ENCODE measurements at places on chromosomes 12 and 14.

DNA sequence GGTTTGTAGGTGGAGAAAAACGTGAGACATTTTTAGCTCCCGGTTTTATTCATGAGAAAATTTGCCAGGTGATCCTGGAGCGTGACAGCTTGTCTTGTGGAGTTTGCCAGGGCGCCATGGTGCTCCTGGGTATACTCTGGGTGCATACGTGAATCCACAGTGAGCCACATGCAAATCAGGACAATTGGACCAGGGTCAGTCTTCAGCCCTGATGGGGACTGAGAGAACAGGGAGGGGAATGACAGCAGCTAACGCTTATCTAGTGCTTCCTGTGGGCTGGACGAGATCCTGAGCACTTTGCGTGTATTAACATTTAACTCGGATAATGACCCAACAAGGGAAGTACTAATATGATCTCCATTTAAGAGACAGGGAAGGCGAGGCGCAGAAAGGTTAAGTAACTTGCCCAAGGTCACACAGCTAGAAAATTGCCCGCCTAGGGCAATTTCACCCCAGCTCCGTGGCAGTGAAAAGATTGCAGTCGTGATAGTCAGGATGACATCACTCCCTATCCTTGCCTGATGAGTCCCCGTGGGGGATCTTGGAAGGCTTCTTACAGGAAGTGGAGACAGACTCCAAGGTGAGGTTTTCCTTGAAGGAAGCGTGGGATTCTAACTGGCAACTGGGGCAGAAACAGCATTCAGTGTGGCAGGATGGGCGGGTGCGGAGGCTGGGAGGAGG lies 118.4 kb upstream of the NCOR2 start:
- DNase-seq, result peak; percentile 43

DNA sequence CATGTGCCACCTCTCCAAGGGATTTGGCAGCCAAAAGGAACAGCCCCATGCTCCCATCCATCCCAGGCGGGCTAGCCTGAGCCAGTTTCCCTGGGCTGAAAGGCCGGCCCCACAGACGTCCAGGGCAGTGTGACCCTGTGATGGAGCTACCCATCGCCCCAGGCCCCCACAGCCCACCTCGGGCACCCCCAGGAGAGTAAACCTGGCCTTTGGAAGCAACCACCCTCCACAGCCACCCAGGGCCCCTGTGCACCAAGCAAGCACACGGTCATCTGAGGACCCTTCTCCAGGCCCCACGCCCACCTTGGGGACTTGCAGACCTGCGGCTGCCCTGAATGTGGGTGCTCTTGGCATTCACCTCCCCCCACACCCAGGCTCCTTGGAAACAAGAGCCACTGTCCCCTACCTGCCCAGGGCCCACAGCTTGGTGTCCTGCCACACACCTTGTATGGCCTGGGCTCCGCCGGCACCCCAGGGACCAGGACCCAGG lies 8.4 kb downstream of the AHNAK2 start:
- DNase-seq, result no peak

DNA sequence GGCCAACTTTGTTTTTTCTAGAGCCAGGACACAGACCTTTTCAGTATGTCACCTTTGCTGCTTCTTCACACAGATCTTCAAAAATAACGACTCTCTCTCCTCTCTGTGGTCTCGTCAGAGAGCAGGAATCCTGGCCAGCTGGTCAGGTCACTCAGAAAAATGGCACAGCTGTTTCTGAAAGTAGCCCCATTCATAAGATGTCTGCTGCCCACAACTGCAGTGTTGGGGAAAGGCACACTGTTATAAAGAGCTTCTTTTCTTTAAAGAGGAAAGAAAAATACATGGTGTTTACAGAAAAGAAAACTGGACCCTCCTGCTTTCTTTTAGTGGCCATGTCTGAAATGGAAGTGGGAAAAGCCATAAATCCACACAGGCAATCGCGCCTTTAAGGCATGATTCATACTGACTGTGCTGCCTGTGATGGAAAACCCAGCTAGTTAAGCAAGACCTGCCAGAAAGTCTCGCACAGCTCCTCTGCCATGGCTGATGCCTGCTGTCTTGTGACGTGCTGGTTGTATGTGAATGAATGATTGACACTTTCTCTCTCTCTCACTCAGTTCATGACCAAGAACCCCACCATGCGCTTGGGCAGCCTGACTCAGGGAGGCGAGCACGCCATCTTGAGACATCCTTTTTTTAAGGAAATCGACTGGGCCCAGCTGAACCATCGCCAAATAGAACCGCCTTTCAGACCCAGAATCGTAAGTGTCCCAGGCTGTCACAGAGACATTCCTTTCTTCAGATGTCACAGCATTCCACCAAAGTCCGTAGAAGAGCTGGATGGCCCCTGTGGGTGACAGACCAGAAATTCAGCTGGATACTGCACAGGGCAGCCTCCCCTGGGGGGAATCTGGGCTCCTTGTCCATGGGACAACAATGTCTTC lies 147.9 kb upstream of the HIF1A start:
- DNase-seq, result peak; percentile 86

DNA sequence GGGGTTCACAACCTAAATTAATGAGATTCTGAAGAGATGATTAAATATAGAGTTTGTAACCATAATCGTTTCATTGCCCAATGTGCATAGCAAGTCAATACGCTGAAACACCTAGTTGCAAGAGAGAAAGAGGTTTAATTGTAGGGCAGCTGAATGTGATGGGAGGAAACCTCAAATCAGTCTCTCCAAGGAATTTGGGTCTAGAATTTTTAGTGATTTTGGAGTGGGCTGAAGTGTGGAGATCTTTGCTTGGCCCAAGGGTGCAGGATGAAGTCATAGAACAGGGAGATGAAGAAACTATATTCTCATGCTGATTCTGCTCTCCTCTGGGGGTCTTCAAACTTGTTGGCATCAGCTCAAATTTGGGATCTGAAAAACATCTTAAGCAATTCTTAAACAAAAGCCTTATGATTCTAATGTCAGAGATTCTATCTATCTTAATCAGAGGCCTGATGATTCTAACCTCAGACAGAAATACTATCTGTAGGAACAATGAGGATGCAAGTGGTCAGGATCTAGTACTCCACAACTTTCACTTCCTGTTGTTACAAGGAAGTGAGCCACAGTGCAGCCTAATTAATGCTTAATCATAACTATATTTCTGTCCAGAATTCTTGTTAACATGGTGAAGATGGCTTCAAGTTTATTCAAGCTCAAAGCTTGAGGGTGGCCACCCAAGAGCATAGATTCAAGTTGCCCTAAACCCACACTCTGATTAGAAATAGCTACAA lies 80.2 kb upstream of the FUT8 start:
- DNase-seq, result no peak

GRCh38 chr12:81168445-81168844 lies 90.6 kb downstream of the ACSS3 start:
- DNase-seq, result no peak

- peak; percentile 74 for DNase-seq
Measured at GRCh38 chr14:99982537-99983250, 82.5 kb upstream of the EVL start.

DNA sequence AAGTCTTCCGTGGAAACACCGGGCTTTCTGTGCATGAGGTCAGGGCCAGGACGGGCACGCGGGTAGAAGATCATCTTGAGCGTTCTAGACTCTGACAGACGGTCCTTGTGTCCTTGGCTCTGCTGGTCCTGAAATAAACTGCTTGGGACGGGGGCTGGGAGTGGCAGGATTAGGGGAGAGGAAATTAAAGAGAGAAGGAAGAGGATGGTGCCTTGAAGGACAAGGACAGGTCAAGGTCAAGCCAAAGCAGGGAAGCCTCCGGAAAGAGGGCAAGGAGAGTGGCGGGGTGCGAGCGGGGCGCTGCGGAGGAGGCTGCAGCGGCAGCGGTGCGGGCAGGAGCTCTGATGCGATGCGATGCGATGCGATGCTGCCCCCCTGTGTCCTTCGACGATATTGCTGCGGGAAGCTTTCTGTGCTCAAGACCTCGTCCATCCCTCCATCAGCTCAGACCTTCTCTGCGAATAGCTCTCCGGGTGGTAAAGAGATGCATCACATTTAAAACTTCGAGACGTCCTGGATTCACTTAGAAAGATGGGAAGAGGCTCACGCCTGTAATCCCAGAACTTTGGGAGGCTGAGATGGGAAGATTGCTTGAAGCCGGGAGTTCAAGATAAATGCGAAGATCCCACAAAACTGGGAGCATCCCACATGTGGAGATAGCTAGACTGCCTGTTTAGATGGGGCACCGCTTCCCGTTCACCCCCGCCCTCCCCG lies 110.1 kb upstream of the TMEM132D start:
- peak; percentile 57 for DNase-seq

- DNase-seq, result peak; percentile 81
Measured at GRCh38 chr12:54262403-54262925, 17.5 kb downstream of the CBX5 start.

DNA sequence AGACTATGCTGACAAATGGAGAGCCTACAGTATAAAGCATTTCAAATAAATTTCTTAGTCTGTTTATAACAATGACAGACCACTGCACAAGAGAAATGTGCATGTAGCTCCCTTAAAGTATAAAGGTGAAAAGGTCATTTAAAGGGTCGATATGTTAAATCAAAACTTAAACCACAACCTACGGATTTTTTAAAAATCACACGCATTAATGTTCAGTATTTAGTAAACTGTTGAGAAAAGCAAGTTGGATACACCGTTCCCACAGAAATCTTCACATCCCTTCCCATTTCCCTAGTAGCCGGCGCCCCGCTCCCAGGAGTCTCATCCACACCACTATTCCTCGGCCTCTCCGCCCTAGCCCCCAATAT lies 614 bp downstream of the FKBP3 start:
- DNase-seq, result no peak

GRCh38 chr12:27297566-27297965 lies 35.1 kb upstream of the BMAL2 start:
- DNase-seq, result no peak

- no peak for DNase-seq
Measured at GRCh38 chr12:96386794-96387193, 13.4 kb downstream of the CDK17 start.

DNA sequence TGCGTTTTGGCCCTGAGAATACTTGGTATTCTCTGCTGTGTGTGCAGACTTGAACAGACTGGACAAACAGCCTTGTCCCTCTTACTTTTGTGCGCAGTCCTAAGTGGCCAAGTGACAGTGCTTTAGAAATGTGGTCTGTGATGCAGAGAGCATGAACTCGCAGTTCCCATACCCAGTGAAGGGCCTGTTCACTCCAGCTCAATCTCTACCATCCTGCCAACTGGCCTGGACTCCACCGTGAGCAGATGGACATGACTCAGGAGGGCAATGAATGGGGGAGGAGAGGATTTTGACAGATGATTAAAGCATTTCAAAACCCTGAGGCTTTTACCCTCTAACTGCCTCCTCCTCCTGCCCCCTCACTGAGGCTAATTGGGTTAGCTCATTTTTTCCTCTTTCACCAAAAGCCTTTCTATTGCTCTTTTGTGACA lies 62.5 kb upstream of the PYGL start:
- DNase-seq, result peak; percentile 88

DNA sequence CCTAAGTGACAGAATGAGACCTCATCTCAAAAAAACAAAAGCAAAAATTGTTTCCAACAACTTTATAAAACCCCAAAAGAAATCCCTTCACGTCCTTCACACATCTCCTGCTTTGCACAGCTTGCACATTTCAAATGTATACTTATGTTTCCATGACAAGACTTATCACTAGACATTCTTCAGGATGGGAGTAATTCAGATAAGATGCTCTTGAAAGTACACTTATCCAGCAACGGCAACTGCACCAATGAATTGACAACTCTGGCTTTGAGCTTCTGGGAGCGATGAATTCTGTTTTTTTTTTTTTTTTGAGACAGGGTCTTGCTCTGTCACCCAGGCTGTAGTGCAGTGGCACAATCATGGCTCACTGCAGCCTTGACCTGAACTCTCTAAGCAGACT lies 30.8 kb upstream of the AKAP5 start:
- DNase-seq, result no peak

DNA sequence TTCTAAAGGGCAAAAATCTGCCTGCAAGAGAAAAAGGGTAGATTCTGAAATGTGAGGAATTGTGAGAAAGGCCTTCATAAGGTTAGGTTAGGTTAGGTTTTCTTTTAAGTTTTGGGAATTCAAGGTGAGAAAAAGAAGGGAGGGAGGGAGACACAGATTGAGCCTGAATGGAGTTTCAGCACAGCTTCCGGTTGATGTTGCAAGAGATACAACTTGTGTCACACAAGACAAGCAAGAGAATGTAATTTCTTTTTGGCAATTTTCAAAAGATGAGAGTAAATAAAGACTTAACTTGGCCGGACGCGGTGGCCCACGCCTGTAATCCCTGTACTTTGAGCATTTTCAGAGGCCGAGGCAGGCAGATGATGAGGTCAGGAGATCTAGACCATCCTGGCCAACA lies 63.8 kb downstream of the CPSF2 start:
- no peak for DNase-seq

- no peak for DNase-seq
Measured at GRCh38 chr14:22434030-22434429, 155.0 kb downstream of the DAD1 start.

GRCh38 chr12:13211859-13212664 lies 15.5 kb downstream of the EMP1 start:
- DNase-seq, result peak; percentile 78

DNA sequence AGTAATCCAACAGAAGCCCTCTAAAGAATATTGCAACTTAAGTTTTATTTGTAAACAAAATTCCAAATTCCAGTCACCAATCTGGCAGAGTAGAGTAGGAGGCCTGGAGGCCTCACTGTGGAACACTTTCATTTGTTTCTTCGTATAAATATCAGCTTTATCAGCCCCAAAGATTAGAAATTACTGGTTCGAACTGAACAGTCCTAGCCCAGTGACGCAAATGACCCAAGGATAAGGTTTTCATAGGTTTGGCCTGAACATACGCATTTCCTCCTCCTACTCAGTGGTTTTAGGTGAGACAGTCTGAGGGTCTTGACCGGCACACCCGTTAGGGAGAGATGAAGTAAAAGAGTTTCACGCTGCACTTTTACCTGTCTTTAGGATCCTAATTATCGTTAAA lies 1.7 kb downstream of the CDC42BPB start:
- no peak for DNase-seq

- DNase-seq, result no peak
Measured at GRCh38 chr12:101927999-101928398, 50.6 kb downstream of the DRAM1 start.

- DNase-seq, result no peak
Measured at GRCh38 chr12:25775968-25776367, 182.5 kb upstream of the RASSF8 start.

DNA sequence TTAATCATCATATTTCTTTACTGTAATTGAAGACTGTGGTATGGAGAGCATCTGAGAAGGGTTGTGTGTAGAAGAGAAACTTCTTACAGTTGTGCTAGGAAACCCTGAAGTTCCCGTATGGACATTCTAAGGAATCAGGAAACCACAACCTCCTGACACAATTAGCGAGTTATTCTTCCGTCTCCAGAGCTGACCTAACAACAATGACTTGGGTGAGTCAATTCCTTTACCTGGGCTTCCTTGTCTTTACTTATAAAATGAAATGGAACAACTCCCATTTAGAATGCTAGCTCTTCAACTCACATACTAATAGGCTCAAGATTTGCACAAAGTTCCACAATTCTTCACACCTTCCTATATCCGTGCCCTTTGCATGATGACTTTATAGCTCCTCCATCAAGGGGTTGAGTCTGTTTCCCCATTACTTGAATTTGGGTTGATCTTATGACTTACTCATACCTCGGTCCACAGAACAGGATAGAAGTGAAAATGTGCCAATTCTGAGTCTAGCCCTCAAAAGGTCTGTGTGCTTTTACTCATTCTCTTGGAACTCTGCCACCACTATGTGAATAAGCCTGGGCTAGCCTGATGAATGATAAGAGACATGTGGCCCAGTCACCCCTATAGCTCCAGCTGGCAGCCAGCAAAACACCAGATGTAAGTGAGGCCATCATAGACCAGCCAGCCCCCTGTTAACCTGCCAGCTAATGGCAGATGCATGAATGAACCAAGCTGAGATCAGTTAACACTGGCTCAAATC lies 459.4 kb downstream of the ETNK1 start:
- DNase-seq, result peak; percentile 97

- DNase-seq, result no peak
Measured at GRCh38 chr14:86420131-86420530, 890.2 kb downstream of the FLRT2 start.
